Activated CD4-positive, alpha-beta T cell treated with anti-CD3 and anti-CD28 coated beads for 48 hours (primary cell): ENCODE measurements at places on chromosomes 5 and 9.

GRCh38 chr9:132141344-132141947 is 20.4 kb upstream of the NTNG2 start:
- DNase-seq, result no peak

DNA sequence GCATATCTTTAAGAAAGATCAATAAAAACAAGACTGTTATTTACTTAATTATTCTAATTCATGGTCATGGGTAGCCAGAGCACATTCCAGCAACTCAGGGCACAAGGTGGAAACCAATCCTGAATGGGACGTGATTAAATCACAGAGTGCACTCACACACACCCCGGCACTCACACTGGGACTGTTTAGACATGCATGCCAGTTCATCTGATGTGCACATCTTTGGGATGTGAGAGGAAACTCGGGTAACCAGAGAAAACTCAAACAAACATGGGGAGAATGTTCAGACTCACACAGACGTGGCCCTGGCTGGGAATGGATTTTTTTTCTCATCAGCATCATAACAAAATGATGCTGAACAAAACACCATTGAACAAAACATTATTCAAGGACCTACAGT is 29.4 kb downstream of the SMAD5 start:
- DNase-seq, result no peak

GRCh38 chr9:77848897-77849296 is 182.7 kb downstream of the GNAQ start:
- no peak for DNase-seq

GRCh38 chr5:118326481-118327045 is 661.8 kb downstream of the DTWD2 start:
- no peak for DNase-seq

DNA sequence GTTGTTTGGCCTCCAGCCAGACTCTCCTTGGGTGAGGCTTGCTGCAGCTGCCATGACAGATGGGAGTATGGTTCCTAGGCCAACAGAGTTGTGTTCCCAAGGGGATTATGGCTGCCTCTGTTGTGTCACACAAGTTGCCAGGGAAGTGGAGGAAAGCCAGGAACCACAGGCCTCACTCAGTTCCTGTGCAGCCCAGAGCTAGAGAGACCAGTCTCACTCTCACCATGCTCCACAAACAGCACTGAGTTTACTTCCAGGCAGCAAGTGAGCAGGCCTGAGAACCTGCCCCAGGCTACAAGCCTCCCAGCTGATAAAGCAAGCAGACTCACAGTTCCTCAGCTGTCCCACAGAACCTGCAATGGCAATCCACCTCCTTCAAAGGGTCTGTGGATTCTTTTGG is 273.6 kb upstream of the TAS2R1 start:
- DNase-seq, result no peak

- peak; percentile 85 for DNase-seq
Observed at GRCh38 chr9:126719618-126720031, 85.2 kb upstream of the ZBTB43 start.

DNA sequence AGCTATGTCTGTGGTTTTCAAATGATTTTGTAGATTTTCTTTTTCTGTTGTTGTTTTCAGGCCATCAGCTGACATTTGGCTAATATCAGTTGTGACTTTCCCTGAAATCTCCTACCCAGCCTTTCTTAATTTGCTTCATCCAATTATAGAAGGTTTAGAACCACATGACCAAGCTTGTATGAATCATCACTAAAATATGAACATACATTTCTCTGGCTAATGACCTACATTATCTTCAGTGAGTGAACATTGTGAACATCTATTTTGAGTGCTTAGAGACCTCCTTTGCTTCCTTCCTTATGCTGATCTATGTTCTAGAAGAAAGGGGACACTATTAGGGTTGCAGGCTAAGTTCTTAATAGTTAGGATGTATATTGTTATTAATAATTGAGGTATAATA is 532.5 kb downstream of the RAB3C start:
- DNase-seq, result no peak

GRCh38 chr5:138032028-138032571 is 779 bp downstream of the FAM13B start:
- DNase-seq, result no peak

DNA sequence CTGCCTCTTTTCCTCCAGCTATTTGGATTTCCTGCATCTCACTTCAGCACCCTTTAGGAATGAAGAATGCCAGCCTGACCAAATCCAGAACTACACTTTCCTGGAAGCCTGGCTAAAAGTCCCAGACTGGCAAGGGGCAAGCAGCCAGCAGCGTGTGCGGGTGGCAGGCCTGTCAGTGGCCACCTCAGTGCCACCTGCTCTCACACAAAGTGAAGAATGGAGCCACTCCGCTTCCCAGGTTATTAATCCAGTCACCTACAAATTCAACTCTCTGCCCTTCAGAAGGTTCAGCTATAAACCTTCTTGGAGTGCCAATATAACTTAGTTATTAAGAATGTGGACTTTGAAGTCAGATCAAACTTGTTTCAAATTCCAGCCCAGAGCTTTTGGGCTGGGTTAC is 6.7 kb upstream of the ALDOB start:
- DNase-seq, result no peak

DNA sequence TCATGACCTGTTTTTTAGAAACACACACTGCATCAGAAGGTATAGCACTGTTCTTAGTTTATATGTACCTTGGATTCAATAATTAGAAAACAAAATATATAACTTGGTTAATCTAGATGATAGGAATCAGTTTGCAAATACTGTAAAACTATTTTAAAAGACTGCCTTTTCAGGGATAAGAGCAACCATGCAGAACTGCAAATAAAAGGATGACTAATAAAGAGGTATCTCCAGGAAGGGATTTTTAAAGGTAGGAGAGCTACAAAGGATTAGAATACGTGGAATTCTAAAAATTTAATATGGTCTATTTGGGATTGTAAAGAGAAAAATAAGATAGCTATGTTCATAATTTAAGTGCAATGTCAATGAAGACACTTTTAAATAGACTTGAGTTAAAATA is 9.4 kb downstream of the GABRA1 start:
- DNase-seq, result no peak

- DNase-seq, result no peak
Observed at GRCh38 chr5:34534523-34535103, 121.5 kb upstream of the RAI14 start.

- DNase-seq, result peak; percentile 2
Observed at GRCh38 chr9:117414906-117415331, at the start of gene ASTN2. ASTN2 (minus strand) TSS chr9:117415057; CDS start chr9:117414938, 119 bp downstream.

DNA sequence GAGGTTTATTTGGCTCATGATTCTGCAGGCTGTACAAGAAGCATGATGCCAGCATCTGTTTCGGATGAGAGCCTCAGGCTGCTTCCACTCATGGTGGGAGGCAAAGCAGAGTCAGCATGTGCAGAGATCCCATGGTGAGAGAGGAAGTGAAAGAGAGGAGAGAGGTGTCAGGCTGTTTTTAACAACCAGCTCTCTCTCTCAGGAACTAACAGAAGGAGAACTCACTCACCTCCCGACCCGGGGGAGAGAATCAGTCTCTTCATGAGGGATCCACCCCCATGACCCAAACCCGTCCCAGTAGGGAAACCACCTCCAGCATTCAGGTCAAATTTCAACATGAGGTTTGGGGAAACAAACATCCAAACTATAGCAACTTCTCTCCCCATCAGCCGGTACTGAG is 187.7 kb downstream of the ENC1 start:
- no peak for DNase-seq

GRCh38 chr5:72511774-72512592 is 4.8 kb upstream of the ZNF366 start:
- no peak for DNase-seq
